Activated gamma-delta T cell (primary cell): ENCODE measurements at places on chromosomes 3 and 15.

GRCh38 chr3:159724627-159725026 is 264.0 kb upstream of the IL12A start:
- no peak for DNase-seq

GRCh38 chr15:90619939-90620338 is 90.2 kb downstream of the CRTC3 start:
- DNase-seq = no peak

DNA sequence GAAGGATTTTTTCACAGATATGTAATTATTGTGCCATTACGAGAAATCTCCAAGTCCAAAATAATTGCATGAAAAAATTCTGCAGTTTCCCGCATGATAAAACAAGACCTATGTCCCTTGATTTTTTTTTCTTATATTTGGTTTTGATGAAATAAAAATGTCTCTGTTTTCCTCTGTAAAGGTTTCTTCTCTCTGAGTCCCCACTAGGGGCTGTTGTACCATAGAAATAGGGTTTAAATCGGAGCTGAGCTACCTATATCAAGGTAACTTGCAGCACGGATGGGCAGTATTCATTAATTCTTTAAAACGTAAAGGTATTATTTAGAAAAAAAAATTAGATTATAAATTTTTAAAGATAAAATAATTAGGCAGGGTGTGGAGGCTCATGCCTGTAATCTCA is 66.6 kb upstream of the IGF1R start:
- DNase-seq = no peak

DNA sequence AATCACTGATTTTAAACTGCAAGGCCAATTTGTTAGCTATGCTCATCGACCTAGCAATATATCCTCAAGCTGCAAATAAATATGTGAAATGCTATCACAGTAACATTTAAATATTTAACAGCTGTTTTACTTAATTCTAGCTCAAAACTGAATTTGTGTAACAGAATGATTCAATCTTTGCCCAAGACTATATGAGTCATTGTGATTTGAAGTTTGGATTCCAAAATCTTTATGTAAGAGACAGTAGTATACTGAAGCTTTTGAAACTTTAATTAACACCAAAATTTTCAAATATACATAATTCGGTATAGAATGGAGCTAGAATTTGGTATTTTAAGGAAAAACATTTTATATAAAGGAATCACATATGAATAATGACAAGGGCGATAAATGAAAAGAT is 603.0 kb upstream of the ROBO2 start:
- no peak for DNase-seq

DNA sequence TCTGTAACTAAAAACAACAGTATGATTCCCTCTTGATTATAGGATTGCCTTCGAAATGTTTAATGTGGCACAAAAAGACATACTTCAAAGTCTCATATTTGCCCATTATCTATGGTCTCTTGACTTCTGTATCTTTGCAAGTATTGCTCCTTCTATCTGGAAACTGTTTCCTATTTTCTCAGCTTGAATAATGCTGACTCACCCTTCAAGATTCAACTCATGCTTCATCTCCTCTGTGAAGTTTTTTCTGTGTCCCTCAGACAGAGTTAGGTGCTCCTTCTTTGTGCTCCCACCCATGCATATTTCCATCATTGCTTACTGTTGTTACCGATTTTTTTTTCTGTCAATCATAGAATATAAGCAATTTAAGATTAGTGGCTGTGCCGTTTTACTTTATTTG is 192.8 kb upstream of the ROBO1 start:
- no peak for DNase-seq

- no peak for DNase-seq
Measured at GRCh38 chr3:53486961-53487654, 7.3 kb upstream of the CACNA1D start.

DNA sequence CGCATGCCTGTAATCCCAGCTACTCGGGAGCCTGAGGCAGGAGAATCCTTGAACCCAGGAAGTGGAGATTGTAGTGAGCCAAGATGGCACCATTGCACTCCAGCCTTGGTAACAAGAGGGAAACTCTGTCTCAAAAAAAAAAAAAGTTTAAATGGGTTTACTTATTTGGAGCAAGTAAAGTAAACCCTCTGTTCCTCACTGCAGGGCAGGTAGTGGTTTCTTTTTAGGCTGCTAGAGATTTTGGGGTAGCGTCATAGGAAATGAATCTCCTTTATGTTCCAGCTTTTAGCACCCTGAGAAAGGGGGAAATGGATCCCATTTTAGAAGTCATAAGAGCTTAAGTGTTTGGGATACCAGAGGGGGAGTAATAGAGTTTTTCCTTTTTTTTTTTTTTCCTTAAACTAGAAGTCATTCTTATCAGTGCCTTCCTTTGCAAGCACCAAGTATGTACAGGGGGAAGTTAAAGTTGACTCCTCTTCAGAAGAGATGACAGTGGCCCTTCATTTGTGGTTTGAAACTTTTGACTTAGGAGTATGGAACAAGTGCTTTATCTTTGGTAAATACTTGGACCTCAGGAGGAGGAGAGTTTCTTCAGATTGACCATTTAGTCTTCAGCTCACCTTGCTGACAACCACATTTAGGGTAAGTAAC is 8.0 kb downstream of the PXK start:
- DNase-seq = no peak

- no peak for DNase-seq
Measured at GRCh38 chr3:179895330-179895729, 141.4 kb downstream of the PEX5L start.

DNA sequence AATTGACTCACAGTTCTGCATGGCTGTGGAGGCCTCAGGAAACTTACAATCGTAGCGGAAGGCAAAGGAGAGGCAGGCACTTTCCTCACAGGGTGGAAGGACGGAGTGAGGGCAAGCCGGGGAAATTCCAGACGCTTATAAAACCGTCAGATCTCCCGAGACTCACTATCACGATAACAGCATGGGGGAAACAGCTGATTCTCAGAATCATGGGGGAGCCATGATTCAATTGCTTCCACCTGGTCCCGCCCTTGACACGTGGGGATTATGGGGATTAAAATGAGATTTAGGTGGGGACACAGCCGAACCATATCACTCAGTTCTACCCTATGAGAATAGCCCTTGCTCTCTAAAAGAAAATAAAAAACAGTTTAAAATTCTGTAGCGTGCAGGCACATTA is 13.4 kb upstream of the SYNPR start:
- no peak for DNase-seq

- no peak for DNase-seq
Measured at GRCh38 chr3:177525987-177526712, 328.9 kb upstream of the TBL1XR1 start.

DNA sequence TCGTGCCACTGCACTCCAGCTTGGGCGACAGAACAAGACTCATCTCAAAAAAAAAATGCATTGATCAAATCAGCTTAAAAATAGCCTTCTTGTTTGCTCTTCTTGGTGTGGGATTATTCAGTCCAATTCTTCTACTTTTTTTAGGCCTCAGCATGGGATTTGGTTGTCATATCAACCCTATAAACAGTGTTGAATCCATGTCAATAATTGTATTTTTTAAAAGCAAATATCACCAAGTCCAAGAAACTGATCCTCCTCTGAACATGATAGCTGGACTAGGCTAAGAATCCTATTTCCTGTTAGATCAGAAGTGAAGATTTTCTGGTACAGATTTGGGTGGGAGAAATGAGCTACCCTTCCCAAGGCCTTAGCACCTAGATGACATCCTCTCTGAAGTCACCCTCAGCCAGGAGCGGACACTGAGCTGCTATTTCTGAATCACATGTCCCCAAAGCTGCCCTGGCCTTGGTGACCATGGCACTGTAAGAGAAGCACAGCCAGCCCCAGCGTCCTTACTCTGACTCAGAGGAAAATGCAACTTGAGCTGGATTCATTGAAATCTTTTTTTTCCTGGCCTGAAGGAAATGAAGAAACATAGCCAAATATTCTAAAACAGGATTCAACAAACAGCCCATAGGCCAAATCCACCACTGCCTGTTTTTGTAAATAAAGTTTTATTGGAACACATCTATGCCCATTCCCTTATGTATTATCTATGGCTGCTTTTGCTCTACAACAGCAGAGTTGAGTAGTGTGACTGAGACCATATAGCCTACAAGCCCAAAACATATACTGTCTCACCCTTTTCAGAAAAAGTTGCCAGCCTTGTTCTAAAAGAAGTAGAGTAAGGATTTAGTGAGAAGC is 215.9 kb upstream of the CTDSPL start:
- DNase-seq = no peak

- no peak for DNase-seq
Measured at GRCh38 chr3:57966829-57967228, 41.4 kb upstream of the FLNB start.

- DNase-seq = no peak
Measured at GRCh38 chr15:64810497-64811326, 14.7 kb downstream of the PIF1 start.

DNA sequence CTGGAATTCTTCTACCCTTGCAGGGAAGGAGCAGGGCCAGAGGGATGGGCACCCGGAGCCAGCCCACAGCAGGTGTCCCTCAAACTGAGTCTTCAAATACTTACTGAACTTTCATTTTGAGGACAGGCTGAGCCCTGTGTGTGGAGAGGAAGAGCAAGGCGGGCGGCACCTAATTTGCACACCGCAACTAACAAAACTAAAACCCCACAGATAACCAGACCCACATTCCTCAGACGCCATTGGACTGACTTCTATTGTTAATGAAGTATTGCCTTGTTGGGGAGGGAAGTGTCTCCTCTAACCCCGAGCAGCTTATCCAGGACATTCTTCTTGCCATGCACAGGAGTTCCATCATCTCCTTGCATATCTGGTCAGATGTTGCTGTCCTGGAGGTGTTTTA is 105.2 kb upstream of the NR2E3 start:
- no peak for DNase-seq

DNA sequence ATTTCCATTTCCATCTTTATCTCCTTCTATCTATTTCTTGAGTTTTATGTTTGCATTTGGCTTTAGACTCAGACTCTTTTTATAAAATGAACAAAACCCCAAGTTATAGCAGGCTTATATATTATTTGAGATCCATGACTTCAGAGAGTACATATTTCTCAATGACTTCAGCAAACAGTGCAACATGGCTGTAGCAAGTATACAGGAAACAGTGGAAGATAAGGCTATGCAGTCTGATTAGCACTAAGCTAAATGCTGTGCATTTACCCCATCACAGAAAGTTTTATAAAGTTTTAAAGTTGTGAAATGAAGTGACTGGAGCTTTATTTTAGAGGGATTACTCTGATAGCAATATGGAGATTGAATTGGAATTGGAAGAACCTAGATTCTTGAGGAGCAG is 463.5 kb upstream of the TGFBR2 start:
- no peak for DNase-seq

DNA sequence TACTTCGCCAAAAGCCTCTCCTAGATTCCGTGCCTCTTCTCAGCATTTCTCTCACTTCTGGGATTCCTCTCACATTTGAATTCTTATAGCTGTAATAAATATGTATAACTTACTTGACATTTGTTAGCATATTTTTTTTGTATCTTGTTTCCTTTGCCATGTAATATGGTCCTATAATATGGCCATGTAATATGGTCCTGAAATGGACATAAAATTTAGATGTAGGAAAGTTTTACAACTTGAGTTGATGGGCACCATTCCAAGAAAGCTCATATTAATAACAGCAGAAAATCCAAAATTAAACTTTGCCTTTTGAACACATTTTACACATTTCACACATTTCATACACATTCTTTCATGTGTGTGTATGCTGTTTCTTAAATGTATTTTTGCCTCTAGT is 480.6 kb downstream of the RBMS3 start:
- DNase-seq = no peak

DNA sequence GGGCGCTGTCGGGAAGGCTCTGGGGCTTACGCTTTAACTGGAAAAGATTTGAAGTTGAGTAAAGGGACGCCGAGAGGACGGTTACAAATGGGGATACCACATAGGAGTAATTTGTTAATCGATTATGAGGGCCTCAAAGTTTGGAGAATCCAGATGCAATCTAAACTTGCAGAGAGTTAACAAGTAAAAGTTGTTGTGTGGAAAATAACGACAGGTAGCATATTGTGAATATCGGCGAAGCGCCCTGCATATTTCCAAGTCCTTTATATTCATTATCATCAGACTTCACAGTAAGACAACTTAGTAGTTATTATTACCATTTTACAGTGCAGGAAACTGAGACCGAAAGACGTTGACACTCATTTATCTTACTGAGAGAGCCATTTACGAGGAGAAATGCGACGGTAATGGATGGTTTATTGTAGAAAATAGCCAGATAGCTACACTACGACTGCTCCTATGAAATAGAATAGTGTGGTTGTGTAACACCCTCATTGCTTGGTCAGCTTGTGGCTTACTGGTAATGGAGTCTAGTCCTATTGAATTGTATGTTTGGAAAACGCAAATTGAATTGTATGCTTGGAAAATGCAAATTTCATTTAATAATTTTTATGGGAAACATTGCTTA is 700 bp downstream of the MKRN2 start:
- DNase-seq = no peak

DNA sequence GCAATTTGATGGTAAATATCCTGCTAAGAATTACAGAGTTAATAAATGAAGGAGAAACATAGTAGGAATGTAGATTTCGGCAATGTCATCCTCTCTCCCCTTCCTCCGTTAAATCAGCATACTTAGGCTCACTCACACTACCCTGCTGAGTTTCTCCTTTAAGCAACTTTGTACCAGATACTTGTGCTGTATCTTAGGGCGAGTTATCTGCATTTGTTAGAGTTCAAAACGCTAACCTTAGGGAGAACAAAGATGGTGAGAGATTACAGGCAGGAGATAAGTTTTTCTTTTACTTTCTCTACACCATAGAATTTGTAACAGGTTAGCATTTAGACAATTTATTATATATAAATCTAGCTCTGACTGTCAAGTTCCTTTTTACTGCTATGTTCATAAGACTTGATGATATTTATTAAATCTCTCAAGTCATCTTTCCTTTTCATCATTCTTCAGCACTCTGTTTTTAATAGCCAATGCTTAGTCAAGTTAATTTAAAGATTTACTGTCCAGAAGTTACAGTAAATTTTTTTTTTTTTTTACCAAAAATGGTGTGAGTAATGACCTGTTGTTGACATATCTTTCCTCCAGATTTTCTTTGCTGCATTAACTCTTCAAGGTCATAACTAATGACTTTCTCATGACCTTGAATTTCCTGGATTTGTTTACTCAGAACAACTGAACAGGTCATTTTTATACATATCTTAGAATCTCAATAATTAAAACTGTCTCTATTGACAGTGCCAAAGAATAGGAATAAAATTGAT is 22.2 kb downstream of the SUCNR1 start:
- DNase-seq = no peak
